NCI-H1930 (cell line): ENCODE measurements at places on chromosomes 7 and 10.

- DNase-seq: no peak
These were observed 95.5 kb downstream of the NKX6-2 start for GRCh38 chr10:132690401-132690800.

- no peak for DNase-seq
These were observed 88.6 kb upstream of the PFKP start for GRCh38 chr10:2978574-2979273.

DNA sequence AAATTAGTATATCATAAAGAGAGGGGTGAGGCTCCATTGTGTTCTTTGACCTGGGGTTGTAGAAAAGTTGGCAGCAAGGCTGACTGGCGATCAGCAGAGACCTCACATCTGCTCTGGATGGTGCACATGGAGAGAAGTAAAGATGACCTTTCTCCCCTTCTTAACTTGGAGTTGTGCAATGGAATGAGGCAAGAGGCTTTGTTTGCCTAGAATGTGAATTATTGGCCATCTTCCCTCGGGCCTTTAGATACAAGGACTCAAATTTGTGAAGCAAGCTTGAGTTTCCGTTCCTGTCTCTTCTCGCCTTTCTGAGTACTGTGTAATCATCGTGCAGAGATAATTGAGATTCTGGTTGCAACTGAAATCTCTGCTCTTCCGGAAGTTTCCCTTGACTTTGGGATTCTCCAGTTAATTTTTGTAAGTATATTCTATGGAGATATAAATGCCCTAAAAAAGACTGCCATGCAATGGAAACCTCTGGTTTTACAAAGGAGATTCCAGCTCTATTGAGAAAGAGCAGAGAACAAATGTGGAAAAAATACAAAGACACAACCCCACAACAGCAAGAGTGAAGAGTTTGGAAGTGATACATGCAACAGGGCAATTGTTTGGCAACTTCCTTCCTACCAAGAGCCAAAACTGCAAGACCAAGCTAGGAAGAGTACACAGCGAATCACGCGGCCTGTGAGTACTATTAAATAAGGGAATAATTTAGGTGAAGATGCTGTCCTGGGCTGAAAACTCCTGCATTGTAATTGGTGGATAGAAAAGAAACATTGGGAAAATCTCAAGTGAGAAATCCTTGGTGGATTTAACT lies 542.3 kb upstream of the NRP1 start:
- DNase-seq: no peak

- no peak for DNase-seq
These were observed 35.9 kb upstream of the SFTPD start for GRCh38 chr10:79984851-79985250.

- no peak for DNase-seq
These were observed 52.8 kb upstream of the AOAH start for GRCh38 chr7:36777062-36777461.

DNA sequence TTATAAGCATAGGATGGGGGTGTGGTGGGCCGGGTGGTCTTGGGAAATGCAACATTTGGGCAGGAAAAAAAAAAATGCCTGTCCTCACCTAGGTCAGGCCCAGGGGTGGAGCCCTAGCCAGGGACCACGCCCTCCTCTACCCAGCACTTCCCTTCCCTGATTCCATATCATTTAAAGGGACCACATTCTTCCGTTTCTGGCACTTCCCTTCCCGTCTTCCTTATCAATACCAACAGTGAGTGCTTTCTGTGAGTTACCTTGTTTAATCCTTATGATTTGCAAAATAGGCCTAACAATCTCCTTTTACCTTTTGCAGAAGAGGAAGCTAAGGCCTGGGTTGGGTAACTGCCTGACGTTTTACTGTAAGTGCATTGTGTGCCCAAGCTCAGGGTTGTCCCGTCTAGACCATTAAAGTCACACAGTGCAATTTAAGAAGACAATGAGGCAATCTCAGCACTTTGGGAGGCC lies 16.7 kb upstream of the C10orf95 start:
- DNase-seq: no peak

- DNase-seq: no peak
These were observed 361.0 kb upstream of the CDC14C start for GRCh38 chr7:48563334-48563733.

GRCh38 chr10:30420266-30420665 lies 13.7 kb upstream of the MAP3K8 start:
- no peak for DNase-seq

- DNase-seq: no peak
These were observed 18.5 kb downstream of the SH3PXD2A start for GRCh38 chr10:103836861-103837260.

DNA sequence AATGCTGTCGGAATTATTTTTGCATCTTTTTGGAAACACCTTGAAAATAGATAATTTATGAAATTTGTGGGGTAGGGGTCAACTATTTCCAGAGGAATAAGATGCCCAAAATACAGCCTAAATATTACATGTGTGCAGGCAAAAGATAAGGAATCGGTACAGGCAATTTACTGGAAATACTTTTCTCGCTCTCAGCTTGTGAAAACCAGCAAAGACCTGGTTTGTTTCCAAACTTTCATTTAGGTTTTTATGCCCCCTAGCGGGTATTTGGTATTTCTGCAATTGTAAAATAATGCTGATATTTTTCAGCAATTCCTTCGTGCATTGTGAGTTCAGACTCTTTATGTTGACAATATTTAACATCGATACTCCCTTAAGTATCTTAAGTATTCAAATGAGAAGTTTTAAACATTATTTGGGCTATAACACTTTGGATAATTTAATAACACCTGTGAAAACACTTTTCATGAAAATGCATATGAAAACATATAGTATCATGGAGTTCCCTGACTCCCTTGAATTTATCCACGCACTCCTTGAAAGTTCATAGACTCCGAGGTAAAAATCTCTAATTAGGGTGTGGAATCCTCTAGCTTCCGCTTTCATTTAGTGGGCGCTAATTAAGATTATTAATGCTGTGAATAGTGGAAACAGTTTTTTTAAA lies 132.4 kb downstream of the TSPAN12 start:
- DNase-seq: peak; percentile 22

GRCh38 chr10:3750854-3751253 lies 34.2 kb downstream of the KLF6 start:
- no peak for DNase-seq

GRCh38 chr7:41316410-41316809 lies 386.5 kb downstream of the INHBA start:
- no peak for DNase-seq

DNA sequence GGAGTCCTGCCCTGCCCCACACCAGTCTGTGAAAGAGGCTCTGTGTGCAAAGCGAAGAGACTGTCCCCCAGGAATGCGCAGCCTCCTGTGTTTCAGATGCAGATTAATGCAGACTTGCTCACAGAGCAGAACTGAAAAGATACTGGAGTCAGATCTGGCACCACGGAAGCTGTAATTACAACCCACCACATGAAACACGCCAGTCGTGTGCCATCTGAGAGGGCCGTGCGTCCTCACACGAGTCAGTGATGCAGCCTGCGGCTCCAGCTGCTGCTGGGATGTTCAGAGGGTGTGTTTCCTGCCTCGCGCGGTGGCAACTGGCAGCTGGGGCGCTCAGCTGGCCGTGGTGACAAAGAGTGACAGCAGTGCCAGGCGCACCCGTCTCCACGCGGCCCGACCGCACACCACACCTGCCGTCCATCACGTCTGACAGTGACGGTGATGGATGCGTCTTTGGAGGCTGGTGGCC lies 50.0 kb downstream of the NKX6-2 start:
- DNase-seq: no peak

DNA sequence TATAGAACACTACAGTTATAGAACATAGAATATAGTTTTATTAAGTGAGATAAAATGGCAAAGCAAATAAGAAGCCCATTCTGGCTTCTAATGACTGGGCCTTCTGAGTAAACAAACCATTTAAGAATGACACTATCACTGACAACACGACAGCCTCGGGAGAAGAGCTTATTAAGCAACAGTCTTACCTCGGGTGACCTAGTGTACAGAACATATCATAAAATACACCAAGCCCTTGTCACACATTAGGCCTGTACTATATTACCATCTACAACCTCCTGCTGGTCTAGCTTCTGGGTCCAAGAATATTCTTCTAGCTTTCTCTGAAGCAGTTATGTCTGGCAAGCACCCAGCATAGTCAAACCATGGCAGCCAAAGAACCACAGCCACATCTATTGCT lies 32.0 kb downstream of the CCDC186 start:
- no peak for DNase-seq

DNA sequence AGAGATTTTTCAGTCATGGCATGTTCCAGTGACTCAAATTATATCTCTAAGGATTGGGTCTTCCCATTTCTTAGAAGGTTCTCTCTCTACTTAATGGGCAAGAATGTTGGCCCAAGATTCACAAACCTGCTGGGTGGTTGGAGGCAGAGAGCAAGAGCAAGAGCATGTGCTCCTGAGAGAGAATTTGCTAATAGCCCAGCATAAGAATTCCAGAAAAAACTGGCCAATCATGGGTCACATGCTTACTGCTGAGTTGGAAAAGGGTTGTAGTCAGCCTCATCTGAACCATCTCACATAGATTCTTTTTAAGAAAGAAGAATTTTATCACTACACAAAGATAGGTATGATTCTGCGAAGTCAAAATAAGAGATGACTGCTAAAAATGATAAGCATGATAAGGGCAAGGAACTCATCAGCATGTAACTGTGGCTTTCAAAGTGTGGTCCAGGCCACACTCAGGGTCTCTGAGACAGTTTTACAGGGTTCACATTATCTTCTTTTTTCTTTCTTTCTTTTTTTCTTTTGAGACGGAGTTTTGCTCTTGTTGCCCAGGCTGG lies 8.2 kb upstream of the VCL start:
- DNase-seq: no peak

DNA sequence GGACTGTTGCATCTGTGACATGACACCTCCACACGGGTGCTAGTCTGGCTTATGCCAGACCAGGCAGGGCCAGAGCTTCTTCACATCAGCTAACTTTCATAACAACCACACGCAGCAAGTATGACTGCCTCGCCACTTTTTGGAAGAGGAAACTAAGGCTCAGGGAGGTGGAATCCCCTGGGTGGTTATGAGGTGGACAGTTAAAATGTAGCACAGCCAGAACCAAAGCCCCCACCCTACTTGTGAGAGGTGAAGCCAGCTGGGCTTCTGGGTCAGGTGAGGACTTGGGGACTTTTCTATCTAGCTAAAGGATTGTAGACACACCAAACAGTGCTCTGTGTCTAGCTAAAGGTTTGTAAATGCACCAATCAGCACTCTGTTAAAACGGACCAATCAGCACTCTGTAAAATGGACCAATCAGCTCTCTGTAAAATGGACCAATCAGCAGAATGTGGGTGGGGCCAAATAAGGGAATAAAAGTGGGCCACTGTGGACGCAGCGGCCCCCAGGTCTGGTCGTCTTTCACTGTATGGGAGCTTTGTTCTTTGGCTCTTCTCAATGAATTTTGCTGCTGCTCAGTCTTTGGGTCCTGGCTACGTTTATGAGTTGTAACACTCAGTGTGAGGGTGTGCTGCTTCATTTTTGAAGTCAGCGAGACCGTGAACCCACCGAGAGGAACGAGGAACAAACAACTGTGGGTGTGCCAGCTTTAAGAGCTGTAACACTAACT lies 171.0 kb downstream of the PTPN20 start:
- no peak for DNase-seq

- peak; percentile 86 for DNase-seq
These were observed 536.0 kb upstream of the STEAP1 start for GRCh38 chr7:89618274-89618673.

GRCh38 chr7:98685541-98685940 lies 68.5 kb downstream of the NPTX2 start:
- no peak for DNase-seq

- no peak for DNase-seq
These were observed 236.8 kb downstream of the FRMD4A start for GRCh38 chr10:14093730-14094484.

GRCh38 chr10:113987805-113988204 lies 55.9 kb upstream of the ADRB1 start:
- DNase-seq: no peak
